ENCODE measurements at places on chromosomes 1 and 21.
A peak's percentile ranks its signal among the peaks of the same experiment; 100 is the strongest.

GRCh38 chr1:33723251-33723650, 140.6 kb upstream of the HMGB4 start:
- H3K27ac ChIP-seq: no peak overlapping the region
- H3K27me3 ChIP-seq: peaks cover 1% of the 10 kb centered on the region
- DNase-seq: no peak
- H3K4me3 ChIP-seq: no peak overlapping the region
- no peaks in the 10 kb centered on the region for H3K4me1 ChIP-seq

DNA sequence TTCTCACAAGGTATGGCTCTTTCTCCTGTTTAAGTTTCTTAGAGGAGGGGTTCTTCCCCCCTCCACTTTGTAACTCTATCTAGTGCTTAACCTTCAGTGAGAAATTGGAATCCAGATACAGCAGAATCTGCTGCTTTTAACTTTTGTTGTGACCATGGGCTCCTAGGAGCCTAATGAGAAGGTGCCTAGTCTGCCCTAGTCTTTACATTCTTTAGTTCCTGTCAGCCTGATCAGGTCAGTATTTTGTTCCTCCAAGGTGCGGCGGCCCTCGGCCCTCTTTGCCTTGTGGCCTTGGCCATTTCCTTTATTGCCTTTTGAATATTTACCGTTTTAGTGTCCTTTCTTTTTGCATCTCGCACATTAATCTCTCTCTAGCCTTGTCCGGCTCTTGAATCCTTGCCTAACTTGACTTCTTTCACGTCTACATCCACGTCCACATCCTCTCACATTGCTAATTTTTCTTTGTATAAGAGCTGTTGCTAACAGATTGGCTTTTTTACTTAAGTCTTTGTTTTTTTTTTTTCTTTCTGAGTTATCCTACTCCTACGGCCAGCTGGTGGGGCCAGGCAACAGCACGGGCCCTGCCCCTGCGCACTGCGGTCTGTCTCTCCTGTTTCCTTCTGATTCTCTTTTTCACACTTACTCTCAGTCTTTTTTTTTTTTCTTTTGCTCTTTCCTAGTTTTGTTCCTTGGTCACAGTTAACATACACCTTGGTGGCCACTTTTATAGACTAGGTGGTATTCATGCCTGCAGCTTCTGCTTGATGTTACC, 49.0 kb downstream of the SFPQ start:
- H3K27me3 ChIP-seq: no peaks in the 10 kb centered on the region
- H3K4me1 ChIP-seq: peaks cover 4% of the 10 kb centered on the region
- no peak overlapping the region for H3K4me3 ChIP-seq
- no peak overlapping the region for H3K27ac ChIP-seq
- H3K36me3 ChIP-seq: no peaks in the 10 kb centered on the region

GRCh38 chr1:26434161-26434752, 2.1 kb downstream of the DHDDS start:
- no peak overlapping the region for H3K4me3 ChIP-seq
- peaks cover 2% of the 10 kb centered on the region for H3K27me3 ChIP-seq
- H3K4me1 ChIP-seq: peaks cover 11% of the 10 kb centered on the region
- peak overlapping the region; percentile 6 for H3K27ac ChIP-seq

GRCh38 chr1:207863893-207864535, 46.9 kb downstream of the CD34 start:
- peak overlapping the region; percentile 50 for H3K27ac ChIP-seq
- DNase-seq: no peak
- H3K36me3 ChIP-seq: peaks cover 24% of the 10 kb centered on the region
- H3K4me3 ChIP-seq: peak overlapping the region; percentile 9
- peaks cover 50% of the 10 kb centered on the region for H3K4me1 ChIP-seq
- H3K27me3 ChIP-seq: peaks cover 13% of the 10 kb centered on the region

- DNase-seq: peak; percentile 80
- H3K36me3 ChIP-seq: no peaks in the 10 kb centered on the region
- peaks cover 25% of the 10 kb centered on the region for H3K4me1 ChIP-seq
Observed at GRCh38 chr1:209805875-209806760, at the start of gene IRF6. IRF6 (minus strand) TSS chr1:209806142; CDS start chr1:209801413, 4,729 bp downstream.

GRCh38 chr1:37561133-37562132, 4.7 kb downstream of the DNALI1 start:
- H3K36me3 ChIP-seq: peaks cover 28% of the 10 kb centered on the region
- peak; percentile 38 for DNase-seq
- no peak overlapping the region for H3K27ac ChIP-seq
- H3K27me3 ChIP-seq: peaks cover 12% of the 10 kb centered on the region
- peaks cover 9% of the 10 kb centered on the region for H3K4me1 ChIP-seq

DNA sequence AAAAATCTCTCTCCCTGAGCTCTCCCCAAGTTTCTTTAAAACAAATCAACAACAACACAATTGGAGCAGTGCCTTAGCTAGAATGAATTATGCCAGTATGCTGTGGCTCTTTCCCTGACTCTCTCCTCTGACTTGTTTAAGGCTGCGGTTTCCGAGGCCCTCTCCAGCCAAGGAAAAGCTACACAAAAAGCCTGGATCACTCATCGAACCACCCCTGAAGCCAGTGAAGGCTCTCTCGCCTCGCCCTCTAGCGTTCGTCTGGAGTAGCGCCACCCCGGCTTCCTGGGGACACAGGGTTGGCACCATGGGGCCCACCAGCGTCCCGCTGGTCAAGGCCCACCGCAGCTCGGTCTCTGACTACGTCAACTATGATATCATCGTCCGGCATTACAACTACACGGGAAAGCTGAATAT, 1.9 kb downstream of the S1PR1 start:
- peaks cover 46% of the 10 kb centered on the region for H3K36me3 ChIP-seq
- H3K4me1 ChIP-seq: peaks cover 66% of the 10 kb centered on the region
- DNase-seq: peak; percentile 89
- peak overlapping the region; percentile 98 for H3K27ac ChIP-seq
- H3K4me3 ChIP-seq: peak overlapping the region; percentile 100
- H3K27me3 ChIP-seq: peaks cover 24% of the 10 kb centered on the region

DNA sequence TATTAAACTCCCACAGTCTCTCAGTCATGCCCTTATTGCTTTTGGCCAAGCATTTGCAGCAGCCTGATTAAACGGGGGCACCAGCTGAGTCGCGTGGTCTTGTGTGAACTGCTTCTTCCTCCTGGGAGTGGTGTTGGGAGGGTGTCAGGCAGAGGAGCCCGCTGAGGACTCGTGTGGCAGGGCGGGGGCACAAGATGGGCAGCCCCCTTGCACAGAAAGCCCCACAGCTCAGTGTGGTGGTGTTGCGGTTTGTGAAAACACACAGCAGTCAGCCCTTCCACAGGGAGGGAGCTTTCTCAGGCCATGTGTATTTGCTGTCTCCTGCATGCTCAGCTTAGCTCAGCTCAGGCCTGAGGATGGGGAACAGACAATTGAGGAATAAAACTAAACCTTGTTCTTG, 22.4 kb downstream of the PEX14 start:
- DNase-seq: no peak
- H3K27ac ChIP-seq: no peak overlapping the region
- H3K4me3 ChIP-seq: no peak overlapping the region
- peaks cover 17% of the 10 kb centered on the region for H3K4me1 ChIP-seq

DNA sequence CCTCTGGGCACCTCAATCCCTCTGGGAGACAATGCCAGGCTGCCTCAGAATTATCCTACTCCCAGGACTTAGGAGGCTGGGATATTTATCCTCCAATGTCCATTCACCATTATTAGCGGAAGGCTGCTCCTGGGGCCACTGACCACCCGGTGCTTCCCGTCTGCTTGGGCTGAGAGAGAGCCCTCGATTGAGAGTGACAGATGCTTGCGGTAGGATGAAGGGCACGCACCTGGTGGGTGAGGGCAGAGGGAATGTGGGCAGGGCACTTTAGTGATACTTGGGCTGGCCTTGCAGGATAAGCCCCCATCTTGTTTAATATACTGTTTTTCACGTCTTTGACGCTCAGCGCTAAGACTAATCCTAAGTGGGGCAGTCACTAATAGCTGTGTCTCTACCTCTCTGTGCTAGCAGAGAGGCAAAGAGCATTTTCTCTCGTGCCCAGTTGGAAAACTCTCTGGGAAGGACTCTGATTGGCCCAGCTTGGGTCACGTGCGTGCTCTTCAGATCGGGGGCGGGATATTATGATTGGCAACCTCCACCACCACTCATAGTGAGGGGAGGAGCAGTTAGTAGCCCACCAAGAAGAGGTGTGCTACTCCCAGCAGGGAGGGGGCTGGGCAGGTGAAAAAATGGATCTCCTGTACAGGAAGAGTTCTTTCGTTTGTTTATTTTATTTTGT, 10.6 kb upstream of the PARS2 start:
- no peaks in the 10 kb centered on the region for H3K36me3 ChIP-seq
- no peak overlapping the region for H3K4me3 ChIP-seq
- H3K4me1 ChIP-seq: peaks cover 17% of the 10 kb centered on the region

DNA sequence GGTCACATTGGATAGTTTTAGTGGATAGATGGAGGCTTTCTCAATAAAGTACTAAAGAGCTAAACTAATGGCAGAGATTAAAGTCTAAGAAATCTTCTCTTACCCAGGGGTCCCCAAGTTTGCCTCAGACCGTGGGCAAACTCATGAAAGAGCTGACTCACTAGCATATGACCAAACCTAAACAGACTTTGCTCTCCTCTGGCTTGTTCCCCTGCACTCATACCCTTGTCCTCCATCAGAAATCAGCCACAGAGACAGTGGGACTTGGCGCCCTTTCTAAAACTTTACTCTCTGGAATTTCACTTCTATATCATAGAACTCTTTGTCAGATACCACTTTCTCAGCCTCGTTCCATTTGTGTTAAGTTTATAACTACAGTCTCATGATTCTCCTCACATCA, 17.0 kb upstream of the HSD3B2 start:
- no peak for DNase-seq
- no peaks in the 10 kb centered on the region for H3K36me3 ChIP-seq
- no peak overlapping the region for H3K4me3 ChIP-seq
- peaks cover under 1% of the 10 kb centered on the region for H3K27me3 ChIP-seq

- no peak overlapping the region for H3K27ac ChIP-seq
- H3K4me1 ChIP-seq: no peaks in the 10 kb centered on the region
- H3K4me3 ChIP-seq: no peak overlapping the region
- H3K27me3 ChIP-seq: no peaks in the 10 kb centered on the region
Observed at GRCh38 chr1:198669023-198669698, 30.3 kb downstream of the PTPRC start.

DNA sequence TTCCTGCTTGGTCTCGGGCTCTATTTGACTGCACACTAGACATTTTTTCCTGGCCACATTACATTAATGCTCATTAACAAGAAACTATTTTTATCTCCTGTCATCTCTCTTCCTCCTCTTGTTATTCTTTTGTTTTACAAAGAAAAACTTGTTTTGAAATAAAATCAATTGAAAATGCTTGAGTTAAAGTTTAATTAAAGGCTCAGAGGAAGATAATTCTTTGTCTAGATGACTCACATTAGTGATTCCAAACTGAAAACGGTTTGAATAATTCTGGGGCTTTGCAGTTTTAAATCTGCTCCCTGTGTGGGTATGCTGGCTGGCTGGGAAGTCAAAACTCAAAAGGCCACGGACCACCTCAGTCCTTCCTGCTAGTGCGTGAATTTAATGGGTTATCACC, 29.6 kb downstream of the RGS5 start:
- H3K27ac ChIP-seq: no peak overlapping the region
- H3K36me3 ChIP-seq: peaks cover 3% of the 10 kb centered on the region
- H3K4me1 ChIP-seq: peaks cover 23% of the 10 kb centered on the region
- H3K4me3 ChIP-seq: no peak overlapping the region

DNA sequence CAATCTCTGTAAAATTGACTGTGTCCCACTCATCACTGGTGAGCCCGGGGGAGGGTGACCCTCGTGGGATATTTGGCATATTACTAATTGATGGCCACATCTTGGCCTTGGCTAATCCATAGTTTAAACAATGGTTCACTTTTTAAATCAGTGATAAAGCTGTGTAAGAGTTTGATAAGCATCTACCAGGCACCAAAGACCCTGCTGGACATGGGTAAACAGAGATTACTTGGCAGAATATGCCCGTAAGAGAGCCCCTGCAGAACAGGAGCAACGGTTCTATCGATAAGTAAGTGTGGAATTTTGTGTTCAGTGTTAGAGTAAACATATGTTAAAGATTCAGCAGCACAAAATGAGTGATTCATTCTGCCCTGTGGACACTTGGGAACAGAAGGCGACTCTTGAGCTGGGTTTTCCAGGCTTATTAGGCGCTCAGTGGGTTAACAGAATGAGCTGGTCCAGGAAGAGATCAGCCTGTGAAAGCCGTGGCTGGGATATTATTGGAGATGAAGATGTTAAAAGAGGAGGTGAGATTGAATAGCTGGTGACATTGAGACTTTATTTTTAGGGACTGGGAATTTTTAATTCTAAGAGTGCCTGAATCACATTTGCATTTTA, 55.9 kb downstream of the CNST start:
- no peak for DNase-seq
- H3K36me3 ChIP-seq: peaks cover 16% of the 10 kb centered on the region
- H3K4me3 ChIP-seq: no peak overlapping the region
- peaks cover 2% of the 10 kb centered on the region for H3K27me3 ChIP-seq

DNA sequence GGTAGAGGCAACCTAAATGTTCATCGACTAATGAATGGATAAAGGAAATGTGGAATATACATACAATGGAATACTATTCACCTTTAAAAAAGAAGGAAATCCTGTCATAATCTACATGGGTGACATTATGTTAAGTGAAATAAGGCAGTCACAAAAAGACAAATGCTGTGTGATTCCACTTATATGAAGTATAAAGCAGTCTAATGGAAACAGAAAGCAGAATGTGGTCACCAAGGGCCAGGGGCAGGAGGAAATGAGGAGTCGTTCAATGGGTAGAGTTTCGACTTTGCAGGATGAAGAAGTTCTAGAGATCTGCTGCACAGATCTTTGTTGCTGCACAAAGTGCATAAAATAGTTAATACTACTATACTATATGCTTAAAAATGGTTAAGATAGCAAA, 7.8 kb downstream of the DIPK1A start:
- H3K27ac ChIP-seq: no peak overlapping the region
- no peaks in the 10 kb centered on the region for H3K27me3 ChIP-seq
- H3K4me3 ChIP-seq: no peak overlapping the region
- no peaks in the 10 kb centered on the region for H3K36me3 ChIP-seq

- peaks cover 14% of the 10 kb centered on the region for H3K27me3 ChIP-seq
- no peak overlapping the region for H3K4me3 ChIP-seq
- no peaks in the 10 kb centered on the region for H3K4me1 ChIP-seq
- peaks cover 8% of the 10 kb centered on the region for H3K36me3 ChIP-seq
Observed at GRCh38 chr1:1332031-1332755, 1.1 kb downstream of the TAS1R3 start.

DNA sequence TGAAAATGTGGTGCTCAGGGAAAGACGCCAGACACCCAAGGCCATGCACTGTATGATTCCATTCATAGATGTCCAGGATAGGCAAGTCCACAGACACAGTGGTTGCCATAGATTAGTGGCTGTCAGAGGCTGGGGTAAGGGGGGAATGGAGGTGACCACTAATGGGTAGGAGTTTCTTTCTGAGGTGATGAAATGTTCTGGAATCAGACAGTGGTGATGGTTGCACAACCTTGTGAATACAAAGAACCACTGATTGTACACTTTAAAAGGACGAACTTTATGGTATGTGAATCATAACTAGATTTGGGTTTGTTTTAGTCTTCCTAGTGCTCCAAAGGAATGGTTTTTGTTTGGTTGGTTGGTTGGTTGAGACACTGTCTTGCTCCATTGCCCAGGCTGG, 51.7 kb downstream of the PRAMEF20 start:
- peaks cover 11% of the 10 kb centered on the region for H3K27me3 ChIP-seq
- H3K27ac ChIP-seq: no peak overlapping the region
- no peak for DNase-seq
- no peak overlapping the region for H3K4me3 ChIP-seq
- H3K36me3 ChIP-seq: no peaks in the 10 kb centered on the region

All from endothelial cell (in vitro differentiated cells).